ENCODE measurements at places on chromosomes 3 and 15.

DNA sequence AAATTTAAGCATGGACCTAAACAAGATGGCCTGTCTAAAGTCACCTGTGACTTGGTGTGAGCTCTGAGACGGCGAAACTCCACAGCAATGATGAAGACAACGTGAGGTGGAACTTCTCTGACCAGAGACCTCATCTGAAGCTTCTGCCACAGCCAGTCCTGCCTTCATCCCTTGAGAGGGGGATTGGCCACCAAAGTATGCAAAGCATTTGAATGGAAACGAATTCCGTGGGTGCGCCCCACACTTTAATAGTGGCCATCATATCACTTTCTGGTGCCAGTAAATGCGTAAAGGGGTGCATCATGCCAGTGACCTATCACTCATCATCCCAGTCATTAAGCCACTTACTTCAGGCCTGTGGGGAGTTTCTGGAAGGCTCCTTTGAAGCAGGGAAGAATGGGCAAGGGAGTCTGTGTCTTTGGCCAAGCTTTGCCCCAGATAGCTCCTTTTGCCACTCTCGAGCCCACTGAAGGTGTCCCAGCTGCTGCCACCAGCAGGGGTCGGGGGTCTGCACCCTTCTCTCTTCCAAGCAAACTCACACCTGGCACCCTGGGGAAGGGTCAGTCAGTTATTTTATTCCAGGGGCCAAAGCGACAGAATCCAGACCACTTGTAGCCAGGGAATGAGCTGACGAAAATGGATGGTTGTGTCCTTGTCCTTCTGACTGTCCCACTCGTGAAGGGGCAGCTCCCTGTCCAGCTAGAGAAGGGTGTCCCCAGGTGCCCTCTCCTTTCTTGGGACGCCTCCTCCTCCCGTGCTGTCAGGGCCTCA is 17.7 kb downstream of the MUC20 start:
- no peak for DNase-seq

DNA sequence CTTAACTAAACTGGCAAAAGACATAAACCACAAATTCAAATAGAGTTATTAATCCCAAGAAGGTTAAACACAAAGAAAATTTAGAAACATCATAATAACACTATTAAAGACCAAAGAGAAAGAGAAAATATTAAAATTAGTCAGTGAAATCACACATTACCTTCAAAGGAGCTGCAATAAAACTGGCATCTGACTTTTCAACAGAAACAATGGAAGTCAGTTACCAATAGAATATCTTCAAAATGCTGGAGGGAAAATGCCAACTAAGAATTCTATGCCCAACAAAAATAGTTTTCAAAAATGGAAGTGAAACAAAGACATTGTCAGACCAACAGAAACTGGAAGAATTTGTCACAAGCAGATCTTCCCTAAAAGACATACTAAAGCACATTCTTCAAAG is 68.7 kb upstream of the RNF7 start:
- no peak for DNase-seq

DNA sequence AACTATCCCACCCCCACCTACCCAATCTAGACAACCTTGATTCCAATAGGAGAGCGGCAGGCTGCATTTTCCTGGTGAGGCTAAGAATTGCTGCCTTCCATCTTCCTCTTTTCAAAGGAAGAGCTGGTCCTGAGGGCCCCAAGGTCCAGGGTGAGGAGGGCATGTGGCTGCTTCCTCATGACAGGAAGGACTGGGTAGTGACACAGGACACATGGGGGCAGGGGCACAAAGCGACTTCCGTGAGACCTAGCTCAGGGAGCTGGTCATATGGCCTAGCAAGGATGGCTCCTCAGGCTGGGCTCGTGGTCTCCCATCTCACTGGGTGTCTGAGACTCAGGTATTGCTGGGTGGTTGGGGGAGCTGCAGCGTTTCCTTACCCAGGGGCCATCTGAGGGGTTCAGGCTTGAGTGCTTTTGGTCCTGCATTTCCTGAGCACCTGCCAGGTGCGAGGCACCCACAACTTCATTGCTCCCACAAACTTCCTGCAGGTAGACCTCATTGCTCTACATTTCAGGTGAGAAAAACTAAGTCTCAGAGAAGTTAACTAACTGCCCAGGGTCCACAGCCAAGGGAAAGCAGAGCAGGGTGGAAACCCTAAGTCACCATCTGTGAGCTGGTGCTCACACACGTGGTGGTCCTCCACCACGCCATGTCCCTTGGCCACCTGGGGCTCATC is 160.0 kb upstream of the TLE3 start:
- no peak for DNase-seq

DNA sequence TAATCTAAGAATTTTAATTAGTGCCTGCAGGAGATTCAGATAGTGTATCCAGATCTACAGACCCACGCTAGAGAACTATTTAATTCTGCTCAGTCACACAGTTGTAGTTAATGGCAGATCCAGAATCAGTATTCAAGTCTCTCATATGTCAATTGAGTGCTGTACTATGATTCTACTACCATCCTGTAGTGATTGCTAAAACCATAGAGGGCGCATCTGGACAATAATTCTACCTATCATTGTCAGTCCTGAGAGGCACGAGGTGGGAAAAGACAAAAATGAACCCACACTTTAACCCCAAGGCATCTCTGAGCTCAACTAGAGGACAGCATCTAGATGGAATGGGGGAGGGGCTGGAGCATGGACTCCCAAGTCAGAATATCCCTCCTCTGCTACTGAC is 22.7 kb downstream of the DHX36 start:
- DNase-seq, result no peak

DNA sequence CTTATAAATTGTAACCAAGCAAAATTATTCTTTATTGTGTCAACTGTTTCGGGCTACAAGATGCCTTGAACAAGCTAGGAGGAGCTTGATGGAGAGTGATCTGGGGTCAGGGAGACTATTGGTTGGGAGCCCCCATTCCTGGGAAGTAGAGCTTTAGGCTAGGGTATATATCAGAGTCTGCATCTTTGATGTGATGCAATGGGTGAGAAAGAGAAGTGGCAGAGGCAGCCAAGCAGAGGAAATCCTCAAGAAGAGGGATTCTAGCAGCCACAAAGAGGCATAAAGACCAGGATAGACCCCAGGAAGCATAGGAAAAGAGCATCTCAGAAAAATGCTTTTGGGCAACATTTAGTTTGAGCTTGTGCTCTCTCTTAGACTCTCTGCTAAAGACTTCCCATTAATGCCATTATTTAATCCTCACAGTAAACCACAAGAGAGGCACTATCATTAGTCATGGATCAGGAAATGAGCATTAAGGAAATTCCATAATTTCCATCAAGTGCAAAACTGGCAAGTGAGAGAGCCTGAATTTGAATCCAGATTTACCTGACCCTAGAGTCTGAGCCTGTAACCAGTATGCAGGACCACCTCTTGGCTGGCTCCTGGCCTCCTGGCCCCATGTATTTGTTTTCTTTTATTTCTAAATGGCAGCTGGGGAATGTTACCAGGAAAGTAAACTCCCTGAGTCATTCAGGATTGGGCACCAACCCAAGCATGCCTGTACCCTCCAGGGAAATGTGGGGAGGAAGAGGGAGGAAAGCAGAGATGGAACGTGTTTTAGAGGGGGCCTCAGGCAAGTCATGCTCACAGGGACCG is 118.7 kb downstream of the RPL22L1 start:
- peak; percentile 67 for DNase-seq

DNA sequence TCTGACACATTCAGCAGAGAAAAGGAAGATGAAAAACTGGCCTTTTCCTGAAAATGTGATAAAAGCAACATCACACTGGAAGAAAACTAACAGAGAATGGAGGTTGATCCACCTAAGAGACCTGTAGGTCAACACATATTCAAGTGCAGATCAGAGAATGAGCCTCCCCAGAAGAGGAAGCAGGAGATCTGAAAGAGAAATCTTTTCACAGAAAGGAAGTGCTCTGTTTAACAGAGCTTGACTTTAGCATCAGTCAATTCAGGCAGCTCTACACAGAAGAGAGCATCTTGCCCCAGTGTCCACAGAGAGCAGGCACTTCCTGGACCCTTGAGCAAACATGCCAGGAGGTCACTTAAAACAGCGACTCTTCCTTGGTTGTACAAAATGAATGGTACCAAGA is 655.4 kb upstream of the GBE1 start:
- no peak for DNase-seq

DNA sequence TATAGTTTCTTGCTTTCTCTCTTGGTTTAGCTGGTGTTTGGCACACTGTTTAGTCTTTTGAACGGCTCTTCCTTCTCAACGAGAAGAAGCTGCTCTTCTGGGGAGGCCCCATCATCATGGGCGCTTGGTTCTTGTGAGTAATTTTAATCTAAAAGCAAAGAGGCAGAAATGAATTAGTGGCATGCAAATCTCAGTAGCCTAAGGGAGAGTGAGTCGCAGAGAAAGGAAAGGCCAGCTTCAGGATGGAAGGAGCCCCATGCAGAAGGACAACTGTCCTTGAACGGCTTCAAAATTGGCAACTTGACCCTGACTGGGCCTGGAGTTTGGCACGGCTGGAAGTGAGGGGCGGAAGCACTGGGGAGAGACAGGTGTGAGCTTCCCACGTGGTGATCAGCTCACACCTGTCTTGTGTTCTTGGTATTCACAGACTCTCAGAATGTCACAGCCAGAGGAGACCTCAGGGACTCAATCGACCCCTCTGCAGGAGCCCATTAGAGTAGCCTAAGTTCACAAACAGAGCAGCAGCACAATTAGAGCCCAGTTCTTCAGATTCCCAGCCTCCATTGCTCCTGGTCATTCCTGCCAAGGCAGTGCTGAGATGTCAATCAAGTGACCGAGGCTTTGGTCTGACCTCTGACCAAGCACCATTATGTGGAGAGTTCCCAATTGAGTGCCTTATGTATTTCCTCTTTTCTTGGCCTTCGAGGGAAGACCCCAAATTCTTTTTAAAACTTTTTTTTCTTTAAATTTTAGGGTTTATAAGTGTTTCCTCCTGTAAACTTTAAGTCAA is 41.3 kb upstream of the ETV5 start:
- DNase-seq, result no peak

- no peak for DNase-seq
Observed at GRCh38 chr3:76965122-76965725, 74.7 kb upstream of the ROBO2 start.

- DNase-seq, result no peak
Observed at GRCh38 chr15:80736560-80736959, 41.5 kb downstream of the ABHD17C start.

DNA sequence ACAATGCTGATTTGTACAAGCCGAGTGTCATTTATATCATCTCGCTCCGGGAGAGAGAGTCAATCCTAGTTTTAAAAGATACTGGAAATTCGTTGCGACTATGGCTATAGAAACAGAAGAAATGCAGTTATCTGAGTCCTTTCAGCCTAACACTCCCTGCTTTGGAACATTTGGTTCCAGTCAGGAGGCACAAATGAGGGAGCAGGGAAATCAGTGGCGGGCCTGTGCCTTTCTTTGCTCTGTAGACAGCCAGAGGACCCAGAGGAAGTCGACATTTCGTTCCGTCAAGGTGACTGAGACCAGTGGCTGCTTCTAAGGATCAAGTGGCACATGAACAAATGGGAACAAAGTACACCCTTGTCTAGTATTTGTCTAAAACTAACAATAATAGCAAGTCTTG is 745 bp upstream of the RIOX2 start:
- DNase-seq, result no peak

GRCh38 chr15:57872281-57873030 is 165.9 kb downstream of the POLR2M start:
- DNase-seq, result no peak

- DNase-seq, result no peak
Observed at GRCh38 chr15:27254055-27254454, 283.1 kb downstream of the GABRG3 start.

- no peak for DNase-seq
Observed at GRCh38 chr3:123347691-123348264, 101.1 kb downstream of the ADCY5 start.

- DNase-seq, result no peak
Observed at GRCh38 chr3:134326126-134326525, 48.1 kb downstream of the AMOTL2 start.

DNA sequence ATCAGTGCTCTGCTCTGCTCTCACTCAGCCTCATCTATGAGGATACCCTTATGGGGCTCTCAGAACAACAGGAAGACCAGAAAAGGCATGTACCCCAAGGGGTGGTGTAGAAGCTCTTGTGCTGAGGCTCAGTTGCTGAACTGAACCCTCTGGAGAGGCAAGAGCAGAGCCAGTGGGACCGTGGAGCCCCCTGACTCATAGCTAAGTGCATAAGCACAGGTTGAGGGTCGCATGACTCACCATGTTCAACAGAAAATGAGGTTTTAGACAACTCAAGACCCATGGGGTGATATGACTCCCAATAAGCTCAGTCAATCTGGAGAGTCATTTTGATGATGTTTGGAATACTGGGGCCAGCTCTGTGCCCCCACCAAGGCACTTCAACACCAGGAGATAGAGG is 37.3 kb downstream of the CRYGS start:
- no peak for DNase-seq

DNA sequence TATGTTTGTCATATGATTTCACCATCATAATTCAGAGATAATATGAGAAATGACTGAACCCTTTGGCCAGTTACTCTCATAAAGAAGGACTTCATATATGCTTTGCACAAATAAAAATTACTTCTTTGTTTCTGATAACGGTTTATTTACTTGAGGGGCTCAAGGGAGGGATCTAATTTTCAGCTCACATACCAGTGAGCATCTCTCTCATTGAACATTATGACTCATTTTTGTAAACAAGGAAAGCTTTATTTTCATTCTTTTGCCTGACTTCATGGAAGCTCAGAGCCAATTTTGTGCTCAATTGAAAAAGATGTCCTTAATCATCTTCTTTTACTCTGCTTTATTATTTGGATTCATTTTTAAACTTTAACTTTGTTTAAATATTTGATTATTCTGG is 5.8 kb downstream of the NLGN1 start:
- DNase-seq, result peak; percentile 52

DNA sequence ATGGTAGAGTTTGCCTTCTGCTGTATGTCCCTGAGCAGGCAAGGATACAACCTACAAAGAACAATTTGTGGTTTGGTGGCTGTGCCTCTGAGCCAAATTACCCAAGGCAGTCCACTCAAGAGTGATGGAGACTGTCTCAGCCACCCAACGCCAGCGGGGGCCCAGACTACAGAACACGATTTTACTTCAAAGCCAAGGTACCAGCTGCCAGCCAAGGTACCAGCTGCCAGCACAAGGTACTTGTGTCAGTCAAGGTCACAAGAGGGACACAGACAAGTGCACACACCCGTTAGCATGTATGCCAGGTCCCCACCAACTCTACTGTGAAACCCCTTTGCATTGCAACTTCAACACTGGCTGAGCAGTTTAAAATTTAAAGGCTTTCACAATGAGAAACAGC is 23.5 kb downstream of the COLQ start:
- no peak for DNase-seq

DNA sequence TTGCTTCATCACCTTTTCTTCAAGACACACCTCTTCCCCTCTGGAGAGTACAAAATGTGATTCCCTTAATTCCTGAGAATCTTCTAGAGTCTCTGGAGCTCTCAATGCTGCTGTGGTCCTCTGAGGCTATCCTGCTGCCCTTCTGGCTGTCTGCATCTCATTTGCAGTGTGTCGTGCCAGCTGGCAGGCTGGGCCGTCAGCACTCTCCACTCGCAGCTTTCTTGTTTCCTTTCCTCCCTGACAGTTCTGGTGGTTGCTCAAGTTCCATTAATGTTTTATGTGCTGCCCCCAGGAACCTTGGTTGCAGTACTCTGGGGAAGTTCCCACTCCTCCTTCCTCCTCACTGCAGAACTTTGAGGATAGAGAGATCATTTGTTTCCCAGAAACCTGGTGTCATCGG is 210.8 kb upstream of the ROPN1 start:
- DNase-seq, result peak; percentile 32

Data from NCI-H446 treated with DMSO at 0.1 percent for 48 hours (cell line).